ENCODE measurements at places on chromosomes 12 and 14. TPM values are rescaled to one million over a fixed set of nuclear protein-coding genes. Genes with fewer than 3 reads are reported as not detected.

Gene GDF11
- total RNA-seq = 1.6 TPM

Gene RIC8B
- 9.5 TPM for total RNA-seq

Gene RPL10L
- not detected for total RNA-seq

Gene PCED1B
- under 0.01 TPM for total RNA-seq

Gene NTF3
- not detected for total RNA-seq

Gene PFKM
- total RNA-seq = 58.1 TPM

Gene PDE3A
- total RNA-seq = 33.4 TPM

Gene BATF
- total RNA-seq = 7.7 TPM

Gene TOMM20L
- not detected for total RNA-seq

Gene NXPH4
- not detected for total RNA-seq

Gene RACGAP1
- total RNA-seq = 27.9 TPM

Gene LALBA
- not detected for total RNA-seq

Gene TAS2R42
- not detected for total RNA-seq

Gene SP7
- not detected for total RNA-seq

Gene PTCSC3
- not detected for total RNA-seq

Gene PMCH
- not detected for total RNA-seq

Gene CCDC184
- not detected for total RNA-seq

Gene TAS2R20
- 2.7 TPM for total RNA-seq

Gene NPAS3
- 1.6 TPM for total RNA-seq

Gene PAPLN
- total RNA-seq = 4.4 TPM

Gene MIP
- not detected for total RNA-seq

Gene MYO1H
- 1.2 TPM for total RNA-seq

Gene CEBPE
- total RNA-seq = not detected

Gene SLC38A1
- total RNA-seq = 504 TPM

Gene SLC17A8
- total RNA-seq = not detected

Gene OR4K13
- total RNA-seq = not detected

Gene PTPRB
- total RNA-seq = 1.1 TPM

Gene ADAM20
- total RNA-seq = 1.5 TPM

Gene KRT75
- total RNA-seq = not detected

Gene FOXA1
- not detected for total RNA-seq

Gene SLC4A8
- total RNA-seq = 14.9 TPM

Gene OTX2
- not detected for total RNA-seq

Gene ERBB3
- 74.6 TPM for total RNA-seq

Gene DPF3
- total RNA-seq = 0.11 TPM

Gene ZNF219
- total RNA-seq = 4.8 TPM

Gene ACSM4
- total RNA-seq = not detected

Gene RNF212B
- total RNA-seq = not detected

Gene TRIM9
- total RNA-seq = 2.7 TPM

Gene SLC38A4
- total RNA-seq = 0.33 TPM

Gene OR11G2
- not detected for total RNA-seq

Gene TMTC2
- 131 TPM for total RNA-seq

Gene BRMS1L
- total RNA-seq = 5.1 TPM

Gene KRT3
- total RNA-seq = not detected

Gene DDX23
- total RNA-seq = 56.7 TPM

Gene FAIM2
- total RNA-seq = under 0.01 TPM

Gene HOXC5
- total RNA-seq = 0.79 TPM

Gene KCNJ8
- not detected for total RNA-seq

Gene SLC35E3
- total RNA-seq = 3.1 TPM

Gene TIMM9
- total RNA-seq = 28.7 TPM

Gene ATL1
- total RNA-seq = 6.0 TPM

Gene SLCO1C1
- total RNA-seq = 0.54 TPM

Gene STAB2
- not detected for total RNA-seq

Data from placental epithelial cell (primary cell).